ENCODE measurements at places on chromosomes 1 and 21.

- peak; percentile 77 for DNase-seq
Measured at GRCh38 chr1:32335790-32336590, at the start of gene MARCKSL1. Gene MARCKSL1, minus strand, starts transcription at chr1:32336233. Its CDS starts 200 bp downstream, at chr1:32336033.

- DNase-seq: no peak
Measured at GRCh38 chr21:28822123-28822399, 170.6 kb downstream of the LTN1 start.

DNA sequence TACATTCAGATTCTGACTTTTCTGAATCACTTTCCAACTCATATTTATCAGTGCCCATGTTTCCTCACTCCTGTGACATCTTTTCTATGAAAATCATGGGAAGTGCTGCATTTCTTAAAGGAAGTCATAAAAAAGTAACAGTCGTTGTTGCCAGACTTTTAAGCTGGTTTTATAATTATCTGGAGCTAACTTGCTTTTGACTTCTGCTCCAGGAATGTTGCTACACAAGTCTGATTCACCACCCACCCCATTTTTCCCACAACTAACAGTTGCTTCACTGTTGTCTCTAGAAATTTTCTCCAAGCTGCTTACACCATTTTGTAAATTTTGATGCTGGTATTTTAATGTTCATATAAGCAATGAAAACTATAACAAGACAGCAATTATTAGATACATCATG, 12.2 kb downstream of the FCRLB start:
- no peak for DNase-seq

- no peak for DNase-seq
Measured at GRCh38 chr21:36381841-36382589, 3.2 kb upstream of the CHAF1B start.

DNA sequence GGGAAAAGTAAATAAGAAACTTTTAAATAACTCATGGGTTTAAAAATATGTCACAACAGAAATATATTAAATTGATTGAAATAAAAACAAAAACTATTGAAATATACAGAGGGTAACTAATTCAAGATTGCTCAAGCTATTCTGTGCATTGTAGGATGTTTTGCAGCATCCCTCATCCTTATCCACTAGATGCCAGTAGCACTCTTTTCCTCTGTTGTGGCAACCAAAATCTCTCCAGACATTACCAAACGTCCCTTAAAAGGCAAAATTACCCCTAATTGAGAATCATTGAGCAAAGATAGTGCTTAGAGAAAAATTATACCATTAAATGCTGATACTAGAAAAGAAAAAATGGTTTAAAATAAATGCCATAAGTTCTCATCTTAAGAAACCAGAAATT, 682.6 kb downstream of the RWDD3 start:
- DNase-seq: no peak

DNA sequence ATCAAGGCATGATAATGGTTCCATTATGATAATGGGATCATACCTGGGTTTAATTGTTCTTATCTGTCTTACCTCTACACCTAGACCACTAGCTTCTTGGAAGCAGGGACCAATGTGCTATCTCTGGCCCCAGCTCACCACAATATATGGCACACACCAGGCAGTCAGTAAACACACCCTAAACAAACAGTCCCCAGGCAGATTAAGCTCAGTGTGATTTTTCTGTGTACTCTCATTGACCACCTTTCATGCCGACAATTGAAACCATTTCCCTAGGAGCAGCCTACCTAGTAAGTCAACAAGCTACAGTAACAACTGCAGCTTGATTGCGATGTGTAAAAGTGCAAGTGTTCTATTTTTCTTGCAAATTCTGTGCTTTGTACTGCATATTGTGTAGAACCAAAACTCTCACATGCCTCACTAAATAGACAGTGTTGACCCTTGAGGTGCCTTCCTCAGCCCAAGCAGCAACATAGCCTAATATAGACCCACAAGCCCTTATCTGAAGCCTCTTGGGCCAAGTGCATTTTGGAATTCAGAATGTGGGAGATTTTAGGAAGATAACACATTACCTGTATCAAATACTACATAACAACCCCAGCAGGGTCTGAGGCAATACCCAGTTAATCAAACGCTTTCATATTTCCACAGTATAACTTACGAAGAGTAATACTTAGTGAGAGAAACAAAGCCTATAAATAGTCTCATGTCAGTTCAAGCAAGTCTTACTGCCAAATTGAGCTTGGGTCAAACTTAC, 32.0 kb downstream of the INPP5B start:
- DNase-seq: no peak

- no peak for DNase-seq
Measured at GRCh38 chr1:116006486-116006964, 30.2 kb downstream of the SLC22A15 start.

DNA sequence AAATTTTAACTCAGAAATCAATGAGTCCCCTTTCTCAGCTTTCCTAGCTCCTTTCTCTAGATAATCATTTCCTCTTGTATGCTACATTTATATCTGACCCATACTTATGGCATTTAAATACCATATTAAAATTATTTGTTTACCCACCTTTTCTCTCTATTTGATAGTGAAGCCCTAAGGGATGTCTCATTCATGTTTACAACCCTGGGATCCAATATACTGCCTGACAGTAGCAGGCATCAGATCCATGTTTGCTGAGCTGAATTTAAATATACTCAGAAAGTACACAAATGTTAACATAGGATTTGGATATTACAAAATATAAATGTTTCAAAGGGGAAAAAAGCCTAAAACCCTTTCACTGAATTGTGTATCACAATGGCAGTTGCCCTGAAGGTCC, 26.5 kb downstream of the SCMH1 start:
- no peak for DNase-seq

DNA sequence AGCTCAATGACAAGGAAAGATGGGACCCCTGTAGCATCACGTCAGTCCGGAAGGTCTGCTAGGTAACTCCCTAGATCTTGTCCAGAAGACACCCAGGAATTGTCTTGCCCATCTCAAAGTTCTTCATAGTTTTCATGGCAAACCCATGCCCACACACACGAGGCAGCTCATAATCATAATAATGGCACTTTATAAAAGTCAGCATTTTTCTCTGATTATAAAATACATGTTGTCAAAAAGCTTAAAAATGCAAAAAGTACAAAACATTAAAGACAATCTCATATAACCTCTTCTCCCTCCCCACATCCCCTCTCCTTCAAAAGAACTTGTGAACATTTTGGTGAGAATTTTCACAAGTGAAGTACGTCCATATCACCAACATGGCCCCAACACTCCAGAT, 30.8 kb downstream of the EPHX1 start:
- no peak for DNase-seq

- DNase-seq: no peak
Measured at GRCh38 chr1:53121319-53122172, 20.9 kb downstream of the SLC1A7 start.

DNA sequence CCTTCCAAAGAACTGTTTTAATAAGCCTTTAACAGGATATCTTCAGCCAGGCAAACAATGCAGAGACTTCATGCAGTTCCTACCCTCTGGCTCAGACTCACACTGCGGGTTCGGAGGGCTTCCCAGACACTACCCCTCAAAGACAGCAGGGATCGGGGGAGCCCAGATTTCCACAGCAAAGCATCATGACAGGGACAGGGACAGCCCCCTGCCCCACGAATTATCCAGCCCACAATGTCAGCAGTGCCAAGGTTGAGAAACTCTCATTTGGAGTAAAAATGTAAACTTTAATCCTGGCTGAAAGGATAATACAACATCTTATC, 20.1 kb downstream of the NPHP4 start:
- no peak for DNase-seq

GRCh38 chr1:182408435-182409075, 8.1 kb upstream of the TEDDM1 start:
- no peak for DNase-seq

Measured in stimulated activated CD8-positive, alpha-beta memory T cell treated with anti-CD3 and anti-CD28 coated beads, Interleukin-4, amount 100 ng/mL, for 24 hours (primary cell).